Thymus (tissue), 14 donors: ENCODE measurements at places on chromosomes 5 and 9. TPM values are rescaled to one million over a fixed set of nuclear protein-coding genes. Genes with fewer than 3 reads are reported as not detected.

CCL28 gene
- polyA plus RNA-seq: 6.5 TPM

CA9 gene
- 0.50 TPM for polyA plus RNA-seq

ENTREP1 gene
- 16.1 TPM for polyA plus RNA-seq

RNF224 gene
- polyA plus RNA-seq: 0.16 TPM

PCDHGA9 gene
- polyA plus RNA-seq: 0.75 TPM

SMIM33 gene
- polyA plus RNA-seq: 0.05 TPM

TPM2 gene
- polyA plus RNA-seq: 475 TPM

IFNA13 gene
- 0.02 TPM for polyA plus RNA-seq

POLK gene
- polyA plus RNA-seq: 10.2 TPM

FRMD3 gene
- 1.3 TPM for polyA plus RNA-seq

PROP1 gene
- polyA plus RNA-seq: not detected

DOCK2 gene
- 34.6 TPM for polyA plus RNA-seq

ABO gene
- polyA plus RNA-seq: 1.3 TPM

TLX3 gene
- 0.05 TPM for polyA plus RNA-seq

SHC3 gene
- polyA plus RNA-seq: 0.16 TPM

HMGXB3 gene
- 27.0 TPM for polyA plus RNA-seq

IFNA10 gene
- not detected for polyA plus RNA-seq

AIF1L gene
- 4.4 TPM for polyA plus RNA-seq

PDE6A gene
- polyA plus RNA-seq: 0.16 TPM

GDF9 gene
- 2.5 TPM for polyA plus RNA-seq

OTP gene
- 0.18 TPM for polyA plus RNA-seq

SV2C gene
- 0.27 TPM for polyA plus RNA-seq

CDH9 gene
- polyA plus RNA-seq: 0.09 TPM

SYNPO gene
- polyA plus RNA-seq: 10.0 TPM

CCL21 gene
- 16.6 TPM for polyA plus RNA-seq

SPINK5 gene
- 41.6 TPM for polyA plus RNA-seq

PCDHA9 gene
- not detected for polyA plus RNA-seq

EQTN gene
- 0.21 TPM for polyA plus RNA-seq

ZNF474 gene
- 0.50 TPM for polyA plus RNA-seq

PCDHGA10 gene
- polyA plus RNA-seq: 0.87 TPM

CDKN2B-AS1 gene
- 1.2 TPM for polyA plus RNA-seq

SH3GLB2 gene
- polyA plus RNA-seq: 134 TPM

FOXI1 gene
- 1.3 TPM for polyA plus RNA-seq

MAMDC2 gene
- 1.2 TPM for polyA plus RNA-seq

IRF1 gene
- 47.7 TPM for polyA plus RNA-seq

GARIN3 gene
- polyA plus RNA-seq: not detected

NEURL1B gene
- polyA plus RNA-seq: 5.3 TPM

ZNF454 gene
- 1.0 TPM for polyA plus RNA-seq

PAEP gene
- polyA plus RNA-seq: 1.8 TPM

EFCAB9 gene
- polyA plus RNA-seq: not detected

GAS1 gene
- polyA plus RNA-seq: 64.3 TPM

DBH gene
- 0.25 TPM for polyA plus RNA-seq

ACTBL2 gene
- 0.07 TPM for polyA plus RNA-seq

INSL4 gene
- 0.18 TPM for polyA plus RNA-seq

CLTA gene
- polyA plus RNA-seq: 131 TPM

MSX2 gene
- 0.41 TPM for polyA plus RNA-seq

GOLGA2 gene
- 45.0 TPM for polyA plus RNA-seq

PALM2AKAP2 gene
- polyA plus RNA-seq: 0.30 TPM

KCTD16 gene
- polyA plus RNA-seq: 0.02 TPM

BTNL8 gene
- polyA plus RNA-seq: 0.46 TPM

ANKRD34B gene
- polyA plus RNA-seq: 0.59 TPM

FAM200C gene
- 5.5 TPM for polyA plus RNA-seq
